ENCODE measurements at places on chromosomes 4 and X. TPM values are rescaled to one million over a fixed set of nuclear protein-coding genes. Genes with fewer than 3 reads are reported as not detected.

DNA sequence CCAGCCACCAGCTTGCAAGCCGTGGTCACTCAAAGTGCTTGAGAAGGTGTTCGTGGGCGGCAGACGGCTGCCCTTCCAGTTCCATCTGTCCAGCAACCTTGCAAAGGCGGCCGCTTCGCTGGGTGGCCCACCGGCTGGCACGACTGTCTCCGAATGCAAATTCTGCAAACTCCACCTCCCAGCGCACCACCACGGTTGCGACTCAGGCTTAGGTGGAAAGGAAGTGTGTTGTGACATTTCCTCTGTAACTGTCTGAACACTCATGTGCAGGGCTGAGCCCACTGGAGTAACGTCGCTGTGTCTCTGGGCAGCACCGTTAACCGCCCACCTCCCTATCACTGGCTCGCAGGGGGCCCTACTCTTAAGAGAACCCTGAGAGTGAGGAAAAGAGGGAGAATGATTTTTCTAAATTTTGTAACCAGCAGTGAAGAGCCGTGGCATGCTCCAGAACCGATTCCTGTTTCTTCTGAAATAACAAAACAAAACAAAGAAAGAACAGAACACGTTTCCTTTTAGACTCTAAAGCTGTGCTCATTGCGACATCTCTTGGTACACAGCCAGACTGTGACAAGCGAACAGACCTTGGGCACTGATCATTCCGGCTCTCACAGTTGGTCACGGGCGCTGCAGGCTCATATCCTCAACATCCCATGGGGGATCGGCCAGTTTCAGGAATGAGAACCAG lies at the start of gene P2RY8:
P2RY8 (minus strand) TSS at position 155 of the 685 bp plus-strand sequence. CDS start 70,627 bp downstream, outside the sequence.
- no peak for DNase-seq

- DNase-seq: no peak
Observed at GRCh38 chrX:4315891-4316290, 602.4 kb upstream of the PRKX start.

DNA sequence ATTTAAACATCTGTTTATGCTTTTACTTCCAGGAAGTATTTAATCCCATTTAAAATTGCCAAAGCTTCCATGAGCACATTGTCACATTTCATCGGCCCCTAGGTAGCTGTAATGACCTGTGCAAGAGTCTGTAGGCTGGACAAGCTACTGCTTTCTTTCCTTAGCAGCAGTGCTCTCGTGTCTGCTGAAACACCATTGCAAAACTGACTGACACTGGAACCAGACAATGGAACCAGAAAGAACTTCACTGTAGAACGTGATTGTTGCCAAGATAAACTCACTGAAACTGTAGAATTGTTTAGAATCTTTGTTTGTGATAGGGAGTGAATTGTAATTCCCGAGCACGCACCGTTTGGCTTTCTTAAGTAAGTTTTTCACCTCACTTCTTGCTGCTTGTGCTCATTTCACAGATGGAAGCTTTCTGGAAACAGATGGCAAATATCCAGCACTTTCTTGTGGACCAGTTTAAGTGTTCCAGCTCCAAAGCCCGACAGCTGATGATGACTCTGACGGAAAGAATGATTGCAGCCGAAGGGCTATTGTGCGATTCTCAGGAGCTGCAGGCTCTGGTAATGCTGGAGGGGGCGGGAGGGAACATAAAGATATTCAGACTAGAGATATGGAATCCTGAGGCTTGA lies 36.9 kb downstream of the EVC start:
- DNase-seq: no peak

DNA sequence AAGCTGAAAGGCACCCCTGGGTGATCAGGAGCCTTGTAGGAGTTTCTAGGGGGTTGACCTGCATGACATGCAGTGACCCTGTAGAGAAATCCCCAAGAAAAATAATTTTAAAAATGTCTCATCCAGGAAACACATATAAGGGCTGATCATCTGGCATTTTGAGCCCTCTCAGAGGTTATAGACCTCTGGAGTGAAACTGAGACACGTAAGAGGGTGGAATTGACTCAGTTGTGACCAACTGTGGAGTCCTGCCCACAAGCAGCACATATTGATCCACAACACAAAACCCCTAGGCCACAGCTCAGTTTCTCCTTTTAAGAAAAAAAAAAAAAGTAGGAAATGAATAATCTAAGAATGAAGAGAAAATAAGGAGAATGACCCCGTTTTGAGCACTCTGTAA lies 32.5 kb upstream of the MTMR8 start:
- no peak for DNase-seq

The INTS12 gene
- total RNA-seq: 26.7 TPM

The OPHN1 gene
- 1.4 TPM for total RNA-seq

GRCh38 chr4:167100120-167100519 lies 134.2 kb downstream of the SPOCK3 start:
- DNase-seq: no peak

The SSX4 gene
- 3.0 TPM for total RNA-seq

GRCh38 chr4:186481998-186482790 lies 73.2 kb downstream of the MTNR1A start:
- DNase-seq: no peak

GRCh38 chr4:180280076-180280475 lies 1963.1 kb upstream of the TENM3 start:
- DNase-seq: no peak

- DNase-seq: no peak
Observed at GRCh38 chr4:174946246-174946645, 28.1 kb downstream of the ADAM29 start.

The TMEM156 gene
- total RNA-seq: 3.7 TPM

DNA sequence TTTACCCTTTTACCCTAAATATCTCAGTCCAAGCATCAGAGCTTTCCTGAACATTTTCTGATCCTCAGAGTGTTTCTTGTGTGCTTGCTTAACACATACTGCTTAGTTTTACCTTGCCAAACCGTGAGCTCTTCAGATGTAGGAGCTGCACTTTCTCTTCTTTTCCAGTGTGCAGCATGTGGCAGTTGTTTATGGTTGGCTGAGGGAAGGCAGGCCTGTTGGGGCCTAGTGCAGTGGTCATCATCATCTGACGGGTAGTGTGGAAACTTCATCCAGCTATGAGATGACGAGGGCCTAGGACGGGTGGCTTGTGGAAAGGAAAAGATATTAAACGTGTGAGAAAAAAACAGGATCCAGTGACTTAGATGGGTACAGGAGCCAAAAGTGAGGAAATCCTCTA lies 21.5 kb downstream of the VBP1 start:
- DNase-seq: no peak

DNA sequence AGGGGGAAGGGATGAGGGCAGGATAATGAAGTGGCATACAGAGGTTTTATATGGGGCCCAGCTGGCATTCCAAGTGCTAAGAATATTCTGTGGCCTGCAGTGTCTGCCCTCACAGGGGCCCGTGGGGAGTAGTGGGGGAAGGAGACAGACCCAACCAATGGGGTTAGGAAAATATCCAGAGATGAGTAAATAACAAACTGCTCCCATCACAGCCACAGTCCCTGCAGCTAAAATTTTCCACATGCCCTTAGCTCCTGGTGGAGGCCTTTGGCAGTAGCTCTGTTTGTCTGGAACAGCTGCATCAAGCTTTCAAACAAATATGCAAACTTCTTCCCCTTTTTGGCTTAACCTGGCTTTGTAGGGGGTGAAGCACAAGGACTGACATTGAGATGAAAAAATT lies 3.1 kb downstream of the SRPX2 start:
- DNase-seq: no peak

The TREX2 gene
- 0.51 TPM for total RNA-seq

The UGT2B11 gene
- total RNA-seq: not detected

- DNase-seq: no peak
Observed at GRCh38 chrX:109871121-109871888, 131.6 kb upstream of the TMEM164 start.

GRCh38 chr4:163395758-163396157 lies 52.1 kb downstream of the NPY5R start:
- DNase-seq: no peak

DNA sequence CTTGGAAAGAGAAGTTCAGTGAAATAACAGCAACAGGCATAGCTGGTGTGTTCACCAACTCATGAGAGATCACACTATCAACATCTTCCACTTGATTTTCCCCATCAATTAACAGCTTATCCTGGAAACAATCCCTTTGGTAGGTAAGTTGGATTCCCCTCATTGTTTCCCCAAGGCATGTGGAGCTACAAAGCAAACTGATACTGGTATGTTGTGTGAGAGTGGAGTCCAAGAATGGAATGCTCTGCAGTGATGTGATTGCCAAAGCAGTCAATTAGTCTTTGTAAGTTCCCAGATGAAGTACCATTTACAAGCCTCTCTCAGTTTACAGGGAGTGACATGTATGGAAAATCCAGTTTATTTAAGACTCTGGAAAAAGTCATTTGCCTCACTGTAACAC lies 13.7 kb upstream of the XAGE2 start:
- DNase-seq: no peak

DNA sequence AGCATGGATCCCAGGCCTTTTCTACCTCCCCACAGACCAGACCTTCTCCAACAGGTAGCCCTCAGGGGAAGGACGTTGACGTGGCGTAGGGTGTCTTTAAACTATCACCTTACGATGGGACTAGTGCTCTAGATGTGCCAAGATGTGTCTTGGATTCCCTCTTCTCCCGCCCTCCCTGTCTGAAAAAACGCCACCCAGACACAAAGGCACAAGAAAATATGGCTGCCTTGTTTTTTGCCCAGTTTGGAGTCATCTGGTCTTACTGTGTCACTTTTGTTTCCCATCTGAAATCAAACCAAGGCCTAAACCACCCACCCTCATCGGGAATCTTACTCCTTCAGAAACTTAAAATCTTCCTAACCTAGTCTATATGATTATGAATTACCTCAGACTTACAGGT lies 235.4 kb downstream of the OR13H1 start:
- DNase-seq: no peak

GRCh38 chr4:139844057-139844456 lies 178.4 kb downstream of the MGST2 start:
- DNase-seq: no peak

DNA sequence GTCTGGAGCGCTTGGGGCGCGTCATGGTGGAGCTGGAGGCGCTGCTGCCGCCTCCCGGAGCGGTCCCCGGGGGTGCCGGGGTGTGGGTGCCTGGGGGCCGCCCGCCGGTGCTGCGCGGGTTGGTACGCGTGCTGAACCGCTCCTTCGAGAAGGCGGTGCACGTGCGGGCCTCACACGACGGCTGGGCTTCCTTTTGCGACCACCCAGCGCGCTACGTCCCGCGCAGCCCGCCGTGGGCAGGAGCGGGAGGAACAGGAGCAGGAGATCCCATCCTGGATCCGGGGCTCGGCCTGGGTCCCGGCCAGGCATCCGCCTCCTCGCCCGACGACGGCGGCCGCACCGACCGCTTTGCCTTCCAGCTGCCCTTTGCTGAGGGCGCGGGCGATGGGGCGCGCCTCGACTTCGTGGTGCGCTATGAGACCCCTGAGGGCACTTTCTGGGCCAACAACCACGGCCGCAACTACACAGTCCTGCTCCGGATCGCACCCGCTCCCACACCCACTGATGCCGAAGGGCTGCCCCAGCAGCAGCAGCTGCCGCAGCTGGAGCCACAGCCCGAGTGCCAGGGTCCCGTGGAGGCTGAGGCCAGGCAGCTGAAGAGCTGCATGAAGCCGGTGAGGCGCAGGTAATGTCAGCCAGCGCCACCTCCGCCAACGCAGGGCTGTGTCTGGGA lies 792 bp downstream of the PPP1R3F start:
- no peak for DNase-seq

The PLXNB3 gene
- 1.6 TPM for total RNA-seq

The AFP gene
- 2.9 TPM for total RNA-seq

DNA sequence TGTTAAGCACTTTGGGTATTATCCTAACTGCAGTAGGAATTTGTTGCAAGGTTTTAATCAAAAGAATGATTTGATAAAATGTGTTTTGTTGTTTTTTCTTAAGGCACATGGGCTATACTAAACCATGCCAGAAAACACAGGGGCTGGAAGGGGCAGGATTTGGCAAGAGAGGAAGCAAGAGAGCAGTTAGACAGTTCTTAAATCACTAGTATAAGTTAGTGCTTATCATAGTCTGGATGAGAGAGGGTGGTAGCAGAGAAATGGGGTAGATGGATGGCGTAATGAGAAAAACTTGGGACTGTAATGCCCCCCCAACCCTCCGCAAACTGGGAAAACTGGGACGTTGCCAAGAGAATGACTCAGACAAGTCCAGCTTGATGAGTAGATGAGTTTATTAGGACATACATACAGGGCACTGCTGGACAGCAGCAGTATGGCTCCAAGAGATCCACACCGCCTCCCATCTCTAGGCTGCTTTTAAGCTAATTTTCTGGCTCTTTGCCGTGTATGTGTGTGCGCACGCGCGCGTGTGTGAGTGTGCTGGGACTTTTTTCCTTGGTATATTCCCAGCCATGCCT lies 151.5 kb downstream of the PDLIM5 start:
- no peak for DNase-seq

The GAGE12E gene
- total RNA-seq: not detected

- DNase-seq: peak; percentile 26
Observed at GRCh38 chr4:3044870-3045819, 29.2 kb downstream of the HTT-AS start.

GRCh38 chr4:178752954-178753525 lies 1310.8 kb upstream of the AGA start:
- DNase-seq: no peak

DNA sequence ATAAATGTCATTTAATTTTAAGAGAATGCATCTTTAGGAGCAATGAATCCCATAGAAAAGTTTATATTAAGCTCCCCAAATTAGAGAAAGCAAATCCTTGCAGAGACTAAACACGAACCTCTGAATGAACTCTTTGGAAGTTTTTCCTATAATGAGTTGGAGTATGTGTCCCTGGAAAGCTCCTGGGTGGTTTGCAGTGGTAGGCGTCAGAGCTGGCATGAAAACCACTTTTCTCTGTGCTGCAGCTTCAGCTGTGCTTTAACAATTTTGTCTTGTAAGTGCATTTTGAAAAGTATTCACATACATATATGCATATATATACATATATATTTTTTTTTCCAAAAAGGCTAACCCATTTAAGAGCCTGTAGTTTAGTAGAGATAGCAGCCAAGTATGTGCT lies 148.7 kb upstream of the TBC1D9 start:
- DNase-seq: no peak

The MAGEC1 gene
- 37.0 TPM for total RNA-seq

DNA sequence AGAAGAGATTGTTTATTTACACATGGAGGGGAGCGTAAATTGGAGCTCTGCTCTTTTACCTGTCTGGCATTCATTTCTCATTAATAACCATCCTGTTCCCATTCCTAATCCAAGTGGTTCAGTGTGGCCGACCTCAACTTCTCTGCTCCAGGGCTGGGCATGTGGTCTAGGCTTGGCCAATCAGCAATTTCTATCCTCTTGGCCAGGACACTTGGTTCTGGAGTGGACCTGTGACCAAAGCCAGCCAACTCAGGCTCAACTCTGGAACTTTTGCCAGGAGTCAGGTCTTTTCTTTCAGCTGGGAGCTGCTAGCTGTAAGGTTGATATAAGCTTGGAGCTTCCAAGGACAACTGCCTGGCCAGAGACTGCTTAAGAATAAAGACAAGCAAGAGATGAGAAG lies 15.6 kb upstream of the RASL11B start:
- DNase-seq: no peak

The IL13RA2 gene
- not detected for total RNA-seq

The PPAT gene
- 75.5 TPM for total RNA-seq

- no peak for DNase-seq
Observed at GRCh38 chrX:31136144-31136611, 64.3 kb upstream of the FTHL17 start.
